Stimulated activated CD4-positive, alpha-beta T cell treated with anti-CD3 and anti-CD28 coated beads, Interleukin-12 subunit alpha, Interleukin-12 subunit beta, amount 100 ng/mL, for 24 hours (primary cell): ENCODE measurements at places on chromosomes 7 and 10.

DNA sequence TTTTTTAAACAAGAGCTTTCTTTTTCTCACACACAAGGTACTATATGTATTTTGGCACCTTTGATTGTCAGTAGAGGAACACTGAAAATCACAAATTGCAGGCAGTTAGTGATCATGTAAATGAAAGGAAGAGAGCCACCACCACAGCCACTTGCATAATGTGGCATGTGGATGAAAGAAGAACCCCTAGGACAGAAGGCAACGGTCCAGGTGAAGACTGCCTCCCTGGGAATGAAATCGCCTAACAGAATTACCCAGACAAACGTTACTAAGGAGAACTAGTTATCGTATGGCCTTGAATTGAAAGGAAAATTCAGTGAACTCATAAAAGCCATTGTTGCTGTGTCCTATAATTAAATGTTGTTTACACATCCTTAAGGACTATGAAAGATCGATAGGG is 41.2 kb upstream of the PTPRZ1 start:
- no peak for DNase-seq

DNA sequence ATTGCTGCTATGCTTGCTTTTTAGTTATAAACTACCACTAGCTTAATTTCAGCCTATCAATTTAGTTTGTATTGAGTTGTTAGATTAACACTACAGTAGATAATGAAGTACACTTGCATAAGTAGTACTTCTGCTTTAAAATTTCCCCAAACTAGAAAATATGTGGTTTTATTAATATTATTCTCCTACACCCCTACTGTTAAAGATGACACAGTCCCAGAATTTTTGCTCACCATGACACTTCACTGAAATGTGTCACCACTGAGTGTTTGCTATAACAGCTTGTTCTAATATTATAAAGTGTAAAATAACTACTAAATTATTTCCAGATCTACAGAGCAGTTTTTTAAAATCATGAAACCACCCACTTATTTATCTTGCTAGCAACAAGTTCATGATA is 31.6 kb downstream of the RHEB start:
- no peak for DNase-seq

DNA sequence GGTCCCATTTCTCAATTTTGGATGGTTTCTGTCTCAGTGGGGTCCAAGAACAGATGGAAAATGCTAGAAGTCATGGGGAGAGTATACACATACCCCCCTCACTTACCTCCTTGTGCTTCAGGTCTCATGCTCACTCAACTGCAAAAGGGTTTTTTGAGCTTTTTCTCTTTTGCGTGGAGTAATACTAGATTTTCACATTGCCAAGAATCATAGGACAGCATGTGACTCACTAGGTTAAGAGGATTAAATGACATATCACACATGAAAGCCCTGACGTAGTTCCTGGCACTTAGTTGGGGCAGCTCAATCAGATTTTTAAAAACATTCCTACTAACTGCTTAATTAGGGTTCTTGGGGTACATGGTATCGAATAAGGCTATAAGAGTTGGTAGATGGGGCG is 4.5 kb downstream of the PI4K2A start:
- DNase-seq, result no peak

DNA sequence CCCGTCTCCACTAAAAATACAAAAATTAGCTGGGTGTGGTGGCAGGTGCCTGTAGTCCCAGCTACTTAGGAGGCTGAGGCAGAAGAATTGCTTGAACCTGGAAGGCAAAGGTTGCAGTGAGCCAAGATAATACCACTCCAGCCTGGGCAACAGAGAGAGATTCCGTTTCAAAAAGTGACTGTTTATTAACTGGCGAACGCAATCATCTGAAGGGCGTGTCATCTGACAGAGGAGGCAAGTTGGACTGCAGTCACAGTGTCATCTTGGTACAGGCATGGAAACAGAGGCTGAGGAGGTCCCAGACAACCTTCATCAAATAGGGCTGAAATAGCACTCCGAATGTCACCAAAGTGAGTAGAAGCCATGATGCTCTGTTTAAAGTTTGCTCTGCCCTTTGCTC is 75.3 kb upstream of the NFE2L3 start:
- no peak for DNase-seq

DNA sequence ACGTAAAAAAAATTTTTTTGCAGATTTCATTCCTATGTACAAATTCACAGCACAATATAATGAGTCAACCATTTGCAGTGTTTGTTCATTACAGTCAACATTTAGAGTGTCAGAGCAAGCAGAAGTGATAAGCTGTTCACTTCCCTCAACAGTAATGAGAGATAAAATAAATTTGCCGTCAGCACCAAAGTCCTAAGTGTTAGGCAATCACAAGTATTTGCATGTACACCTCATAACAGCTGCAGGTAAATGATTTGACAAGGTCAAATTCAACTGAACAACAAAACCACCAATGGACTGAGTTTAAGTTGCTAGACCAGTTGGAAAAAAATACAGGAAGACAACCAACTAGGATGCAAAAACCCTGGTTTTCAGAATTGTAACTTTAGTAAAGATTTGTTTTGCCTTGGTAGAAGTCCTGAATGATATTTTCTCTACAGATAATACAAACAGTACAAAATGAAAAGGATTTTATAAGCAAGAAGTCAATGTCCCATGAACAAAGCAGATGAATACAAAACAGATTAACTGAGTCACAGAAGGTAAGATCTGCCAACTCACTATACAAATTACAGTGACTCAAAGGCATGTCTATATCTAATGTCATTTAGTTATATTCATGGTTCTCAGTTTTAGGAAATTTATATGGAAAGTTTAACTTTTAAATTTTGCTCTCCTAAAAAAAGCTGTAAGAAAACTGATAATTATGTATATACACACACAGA is 10.4 kb downstream of the RAPGEF5 start:
- no peak for DNase-seq

GRCh38 chr10:78470267-78471103 is 436.8 kb downstream of the RPS24 start:
- no peak for DNase-seq

DNA sequence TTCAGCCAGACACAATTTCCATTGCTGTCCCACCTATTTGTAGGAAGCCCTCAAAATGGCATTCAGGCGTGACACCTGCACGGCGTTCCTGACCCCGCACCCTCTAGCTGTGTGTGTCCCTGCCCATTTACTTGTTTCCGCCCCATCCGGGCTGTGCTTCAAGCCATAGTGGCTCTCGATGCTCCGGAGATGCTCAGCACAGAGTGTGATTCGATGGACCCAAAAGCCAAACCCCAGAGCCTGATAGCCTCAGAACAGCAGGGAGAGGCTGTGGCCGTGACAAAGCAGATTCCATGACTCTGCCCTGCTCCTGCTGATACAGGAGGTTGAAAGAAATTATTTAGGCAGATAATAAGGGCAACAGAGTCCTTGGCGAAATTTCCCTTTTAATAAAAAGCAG is 13.4 kb downstream of the BUD31 start:
- no peak for DNase-seq
